ENCODE measurements at places on chromosomes 11 and 22. TPM values are rescaled to one million over a fixed set of nuclear protein-coding genes. Genes with fewer than 3 reads are reported as not detected.

- DNase-seq = no peak
Measured at GRCh38 chr11:96141626-96142025, 201.4 kb downstream of the MAML2 start.

DNA sequence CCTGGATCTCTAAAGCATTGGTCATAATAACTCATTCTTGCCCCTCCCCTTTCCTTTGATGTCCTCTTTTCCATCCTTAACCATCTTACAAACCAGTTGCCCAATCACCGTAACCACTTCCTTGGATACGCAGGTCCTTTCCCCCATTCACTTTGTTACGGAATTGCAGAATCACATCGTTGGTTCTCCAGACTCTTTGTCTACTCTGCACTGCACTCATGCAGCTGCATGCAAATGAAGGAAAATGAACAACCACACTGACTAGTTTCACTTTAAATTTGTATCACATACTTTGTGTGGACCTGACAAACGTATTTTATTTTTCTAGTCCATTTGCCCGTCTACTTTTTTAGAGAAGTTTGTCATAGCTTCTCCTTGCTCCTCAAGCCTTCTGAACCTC lies 69.9 kb downstream of the SLC5A12 start:
- DNase-seq = no peak

DNA sequence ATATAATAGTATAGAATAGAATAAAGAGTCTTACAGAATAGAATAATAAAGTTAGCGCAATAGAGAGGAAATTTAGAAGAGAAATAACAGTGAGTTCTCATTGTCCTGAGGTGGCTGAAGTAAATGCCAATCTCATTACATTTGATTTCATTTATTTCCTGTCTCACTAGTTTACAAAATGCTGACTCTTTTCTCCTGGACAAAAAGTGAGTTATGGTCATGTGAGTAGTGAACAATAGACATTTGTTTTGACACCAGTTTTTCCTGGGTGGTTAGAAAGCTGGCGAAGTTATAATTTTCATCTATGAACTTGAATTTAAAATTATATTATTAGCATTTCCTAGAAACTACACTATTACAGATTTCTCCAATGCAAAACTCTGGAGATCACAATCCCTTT lies 143.7 kb downstream of the TYR start:
- DNase-seq = no peak

HEPACAM gene
- total RNA-seq = 0.04 TPM

GNG3 gene
- total RNA-seq = 0.67 TPM

- DNase-seq = peak; percentile 59
Measured at GRCh38 chr11:130020323-130020722, 17.7 kb upstream of the PRDM10 start.

P2RY2 gene
- 0.48 TPM for total RNA-seq

All from cardiac muscle cell (in vitro differentiated cells and primary cell).